ENCODE measurements at places on chromosomes 16 and 17.

DNA sequence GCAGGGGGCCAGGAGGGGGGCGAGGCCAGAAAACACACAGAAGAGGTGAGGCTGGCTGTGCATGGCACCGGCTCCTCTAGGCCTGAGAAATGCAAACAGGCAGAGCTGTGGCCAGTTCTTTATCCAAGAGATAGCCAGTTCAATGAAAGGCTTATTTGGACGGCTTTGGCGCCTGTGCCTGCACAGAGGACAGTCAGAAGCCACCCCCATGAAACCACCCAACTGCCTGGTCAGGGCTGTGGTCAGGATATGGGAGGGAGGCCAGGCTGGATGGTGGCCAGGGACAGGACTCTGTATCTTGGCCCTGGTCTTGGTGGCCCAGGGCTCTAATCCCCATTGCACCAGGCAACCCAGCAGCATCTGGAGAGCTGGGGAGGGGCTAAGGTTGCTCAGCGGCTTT lies 24.5 kb upstream of the GPRC5C start:
- no peak for DNase-seq

- DNase-seq = no peak
Measured at GRCh38 chr17:77707546-77707945, 251.0 kb upstream of the TNRC6C start.

GRCh38 chr16:30541502-30542329 lies 7.1 kb upstream of the ZNF747 start:
- DNase-seq = no peak

DNA sequence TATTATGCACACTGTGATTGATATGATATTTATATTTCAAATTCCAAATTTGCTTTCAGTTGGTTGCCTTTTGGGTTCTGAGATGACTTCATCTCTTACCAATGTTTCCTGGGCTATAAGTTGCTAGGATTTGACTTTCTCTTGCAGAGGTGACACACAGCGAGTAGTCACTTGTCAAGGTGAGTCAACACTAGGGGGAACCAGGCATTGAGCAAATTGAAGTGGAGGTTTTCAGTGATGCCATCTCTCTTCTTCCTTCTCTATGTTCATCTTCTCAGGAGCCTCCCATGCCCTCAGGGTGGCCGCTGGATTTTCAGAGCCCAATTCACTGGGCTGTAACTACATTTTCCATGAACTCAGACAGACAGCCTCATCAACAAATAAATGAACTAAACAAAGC lies 6.0 kb upstream of the CPD start:
- DNase-seq = peak; percentile 56

DNA sequence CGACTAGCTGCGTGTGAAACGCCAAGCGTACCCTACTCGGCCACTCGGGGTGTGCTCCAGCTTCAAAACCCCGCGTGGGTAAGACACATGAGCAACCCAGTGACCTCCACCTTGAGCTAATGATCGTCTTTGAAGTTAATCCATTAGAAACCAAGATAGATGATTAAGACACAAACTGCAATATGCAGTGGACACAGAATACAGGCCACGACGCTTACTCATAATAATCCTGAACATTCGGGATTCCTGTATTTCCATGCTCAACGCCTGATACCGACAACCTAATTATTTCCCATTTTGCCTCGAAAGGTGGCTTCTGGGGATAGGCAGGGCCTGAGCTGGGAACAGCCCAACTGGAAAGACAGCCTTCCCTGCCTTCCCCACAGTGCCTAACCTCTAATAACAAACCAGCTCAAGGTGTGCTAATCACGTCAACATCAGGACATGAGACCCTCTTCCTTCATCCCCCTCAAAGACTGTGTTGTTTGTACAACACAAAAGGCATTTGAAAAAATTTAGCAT lies 504 bp upstream of the COPRS start:
- no peak for DNase-seq

DNA sequence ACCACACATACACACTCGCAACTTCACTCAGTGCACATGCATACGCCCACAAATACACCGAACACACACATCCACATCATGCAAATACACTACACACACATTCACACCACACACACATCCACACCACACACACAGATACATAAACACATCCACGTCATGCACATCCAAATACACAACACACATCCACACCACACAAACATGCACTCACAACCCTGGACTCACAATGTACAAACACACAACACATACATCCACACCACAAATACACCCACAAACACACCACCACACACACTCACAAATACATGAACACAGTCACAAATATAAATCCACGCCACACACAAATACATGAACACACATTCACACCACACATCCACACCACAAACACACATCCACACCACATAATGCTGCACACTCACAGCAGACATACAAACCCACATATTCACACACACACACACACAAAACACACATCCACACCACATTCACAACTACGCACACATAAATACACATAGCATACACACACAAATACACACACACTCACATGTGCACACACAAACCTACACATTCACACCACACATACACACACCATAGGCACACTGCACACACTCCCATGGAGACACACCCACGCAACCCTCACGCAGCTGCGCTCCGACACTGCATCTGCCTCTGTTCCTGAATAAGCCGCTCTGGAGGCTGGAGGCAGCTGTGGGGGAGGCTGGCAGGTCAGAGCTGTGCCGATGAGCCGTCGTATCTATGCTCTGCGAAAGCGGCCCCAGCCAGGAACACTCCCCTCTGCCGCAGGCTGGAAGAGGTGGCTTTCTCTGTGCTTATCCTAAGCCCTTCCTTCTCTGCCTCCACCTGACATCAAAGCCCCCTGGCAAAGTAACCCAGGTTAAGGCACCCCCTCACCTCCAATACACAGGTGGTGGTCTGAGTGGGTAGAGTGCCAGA lies 141.8 kb downstream of the GRIN2A start:
- DNase-seq = no peak

GRCh38 chr16:10362077-10362863 lies 23.6 kb upstream of the ATF7IP2 start:
- DNase-seq = no peak

DNA sequence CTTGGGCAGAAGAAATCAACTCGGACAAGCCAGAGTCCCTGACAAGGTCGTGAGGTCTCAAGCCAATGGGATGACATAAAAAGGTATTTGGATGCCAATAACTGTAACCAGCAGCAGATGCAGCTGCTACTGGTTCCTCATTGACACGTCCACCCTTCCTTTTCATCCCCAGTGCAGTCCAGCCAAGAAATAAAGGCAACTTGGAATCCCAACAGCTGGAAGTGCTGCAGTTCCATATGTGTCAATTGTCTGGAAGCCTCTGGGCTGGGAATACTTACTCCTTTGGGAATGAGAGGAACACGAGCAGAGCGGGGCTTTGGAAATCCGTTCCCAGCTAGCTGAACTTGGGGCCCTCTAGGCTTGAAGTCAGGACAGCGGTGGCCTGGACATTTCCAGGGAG lies 360.4 kb upstream of the ZFHX3 start:
- DNase-seq = no peak

GRCh38 chr17:59093702-59094231 lies 12.9 kb downstream of the TRIM37 start:
- DNase-seq = no peak

DNA sequence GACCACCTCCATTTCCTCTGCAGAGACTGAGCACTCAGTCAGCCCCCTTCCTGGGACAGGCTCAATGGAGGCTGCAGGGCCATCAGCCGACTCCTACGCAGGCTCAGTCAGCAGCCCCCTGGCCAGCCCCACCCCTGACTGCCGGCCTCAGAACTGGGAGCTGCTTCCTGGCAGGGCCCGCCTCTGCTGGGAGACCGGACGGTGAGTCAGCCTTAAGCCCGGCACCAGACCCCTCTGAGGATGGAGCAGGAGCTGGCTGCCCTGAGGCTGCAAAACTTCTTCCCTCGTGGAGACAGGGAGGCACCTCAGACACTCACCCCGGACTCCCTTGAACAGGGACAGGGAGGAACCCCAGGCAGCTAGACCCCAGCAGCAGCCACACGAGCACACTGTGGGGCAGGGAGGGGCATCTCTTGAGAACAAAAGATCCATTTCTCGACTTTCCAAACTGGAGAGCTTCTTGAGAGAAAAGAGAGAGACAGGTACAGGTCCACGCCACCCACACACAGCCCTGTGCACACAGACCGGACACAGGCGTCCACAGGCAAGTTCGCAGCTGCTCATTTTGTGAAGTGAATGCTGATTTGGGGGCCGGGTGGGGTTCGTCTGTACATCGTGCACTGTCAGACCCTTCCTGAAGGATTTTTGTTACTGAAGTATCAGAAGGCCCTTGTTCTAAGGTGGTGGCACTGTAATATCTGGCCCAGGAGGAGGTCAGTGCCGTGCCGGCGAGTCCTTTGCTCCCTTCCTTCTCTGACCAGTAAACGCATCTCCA lies 1.3 kb upstream of the TUBB3 start:
- peak; percentile 51 for DNase-seq

DNA sequence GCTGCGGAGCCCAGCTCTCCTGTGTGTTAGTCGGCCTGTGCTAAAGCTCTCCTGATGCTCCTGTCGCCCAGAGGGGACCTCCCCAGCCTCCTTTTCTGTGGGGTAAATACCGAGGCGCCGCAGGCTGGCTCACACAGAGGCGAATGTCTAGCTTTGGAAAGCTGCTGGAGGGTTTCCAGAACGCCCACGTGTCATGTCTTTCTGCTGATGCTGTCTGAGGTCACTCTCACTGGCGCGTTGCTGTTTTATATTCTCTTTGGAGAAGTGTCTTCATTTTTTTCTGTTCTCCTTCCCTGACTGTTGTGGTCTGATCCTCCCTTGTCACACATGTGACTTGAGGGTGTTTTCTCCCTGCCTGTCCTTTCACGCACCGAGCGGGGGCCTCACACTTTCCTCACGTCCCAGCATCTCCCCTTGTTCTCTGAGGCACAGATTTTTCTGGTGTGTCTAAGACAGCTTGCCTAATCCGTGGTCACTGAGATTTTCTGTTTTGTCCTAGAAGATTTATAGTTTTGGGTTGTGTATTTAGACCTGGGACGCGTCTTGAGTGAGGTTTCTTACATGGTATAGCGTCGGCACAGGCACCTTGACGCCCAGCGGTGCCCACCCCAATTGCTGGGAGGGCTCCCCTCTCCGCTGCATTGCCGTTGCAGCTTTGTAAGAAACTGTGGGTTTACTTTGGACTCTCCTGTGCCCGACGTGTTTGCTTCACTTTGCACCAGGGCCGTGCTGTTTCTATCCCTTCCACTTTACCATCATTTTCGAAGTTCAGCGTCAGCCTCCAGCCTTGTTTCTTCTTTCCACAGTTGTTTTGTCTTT lies 92.1 kb upstream of the ZNF750 start:
- peak; percentile 18 for DNase-seq

DNA sequence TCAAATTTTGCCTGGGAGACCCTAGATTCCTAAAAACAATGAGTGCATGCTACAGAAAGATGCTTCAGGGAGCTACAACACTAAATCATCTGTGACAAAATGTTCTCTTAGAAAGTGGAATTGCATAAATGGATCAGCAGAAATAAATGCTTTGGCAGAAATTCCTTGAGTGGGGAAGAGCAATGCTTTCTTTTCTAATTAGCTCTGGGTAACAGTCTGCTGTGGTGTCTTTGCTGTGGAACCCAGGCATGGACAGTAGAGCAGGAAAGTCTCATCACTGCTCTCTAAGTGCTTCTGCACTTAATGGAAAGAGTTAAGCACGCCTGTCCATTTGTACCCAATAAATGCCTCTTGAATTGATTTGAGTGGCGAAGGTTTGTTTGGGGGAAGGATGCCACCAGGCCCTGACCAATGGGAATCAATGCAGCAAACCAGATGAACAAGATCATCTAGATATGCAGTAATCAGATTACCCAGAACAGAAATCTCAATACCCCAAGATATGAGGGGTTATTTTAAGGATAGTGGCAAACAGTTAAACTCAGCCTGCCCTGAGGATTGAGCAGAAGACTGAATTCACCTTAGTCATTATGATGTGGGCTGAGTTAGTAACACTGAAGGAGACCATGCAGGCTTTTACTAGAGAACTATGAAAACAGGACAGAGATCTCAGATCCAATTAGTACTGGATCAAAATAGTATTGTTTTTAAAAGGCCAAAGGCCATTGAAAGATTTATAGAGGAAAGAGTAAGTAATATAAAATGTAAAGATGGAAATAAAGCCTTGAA lies 13.6 kb downstream of the HLF start:
- no peak for DNase-seq

DNA sequence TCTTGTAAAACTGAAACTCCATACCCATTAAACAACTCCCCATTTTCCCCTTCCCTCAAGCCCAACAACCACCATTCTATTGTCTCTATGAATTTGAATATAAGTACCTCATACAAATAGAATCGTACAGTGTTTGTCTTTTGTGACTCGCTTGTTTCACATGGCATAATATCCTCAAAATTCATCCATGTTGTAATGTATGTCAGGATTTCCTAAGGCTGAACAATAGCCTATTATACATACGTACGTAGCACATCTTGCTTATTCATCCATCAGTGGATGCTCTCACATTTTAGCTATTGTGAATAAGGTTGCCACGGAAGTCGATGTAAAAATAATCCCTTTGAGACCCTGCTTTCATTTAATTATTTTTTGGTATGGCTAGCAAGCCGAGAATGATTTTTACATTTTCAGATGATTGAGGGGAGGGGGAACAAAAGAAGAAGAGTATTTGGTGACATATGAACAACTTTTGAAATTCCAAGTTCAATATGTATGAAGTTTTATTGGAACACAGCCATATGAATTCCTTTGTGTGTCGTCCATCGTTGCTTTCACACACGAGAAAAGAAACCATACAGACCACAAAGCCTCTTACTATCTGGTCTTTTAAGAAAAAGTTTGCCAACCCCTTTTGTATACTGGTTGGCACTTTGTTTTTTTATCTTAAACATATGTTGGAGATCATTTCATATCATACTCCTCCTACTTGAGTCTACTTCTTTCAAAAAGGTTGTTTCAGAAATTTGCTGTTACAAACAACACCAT lies 371.2 kb downstream of the NPIPA8 start:
- no peak for DNase-seq

DNA sequence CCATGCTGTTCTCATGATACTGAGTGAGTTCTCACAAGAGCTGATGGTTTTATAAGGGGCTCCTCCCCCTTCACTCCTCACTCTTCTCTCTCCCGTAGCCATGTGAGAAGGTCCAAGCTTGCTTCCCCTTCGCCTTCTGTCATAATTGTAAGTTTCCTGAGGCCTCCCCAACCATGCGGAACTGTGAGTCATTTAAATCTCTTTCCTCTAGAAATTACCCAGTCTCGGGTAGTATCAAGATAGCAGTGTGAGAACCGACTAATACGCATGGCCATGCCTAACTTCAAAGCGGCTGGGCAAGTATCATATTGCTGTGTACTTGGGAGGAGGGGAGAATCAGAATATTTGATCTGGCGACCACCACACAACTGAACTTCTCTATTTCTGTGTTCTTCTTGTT lies 88.3 kb downstream of the PRKCB start:
- no peak for DNase-seq

DNA sequence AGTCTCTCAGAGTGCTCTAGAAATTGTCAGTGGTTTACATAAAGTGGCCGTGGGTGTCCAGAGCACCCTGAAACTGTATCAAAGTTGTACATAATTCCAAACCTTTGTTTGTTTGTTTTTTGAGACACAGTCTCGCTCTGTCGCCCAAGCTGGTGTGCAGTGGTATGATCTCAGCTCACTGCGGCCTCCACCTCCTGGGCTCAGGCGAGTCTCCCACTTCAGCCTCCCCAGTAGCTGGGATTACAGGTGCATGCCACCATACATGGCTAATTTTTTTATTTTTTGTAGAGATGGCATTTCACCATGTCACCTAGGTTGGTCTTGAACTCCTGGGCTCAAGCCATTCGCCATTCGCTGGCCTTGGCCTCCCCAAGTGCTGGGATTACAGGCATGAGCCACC lies 24.3 kb upstream of the ADGRG1 start:
- peak; percentile 17 for DNase-seq

GRCh38 chr16:69613378-69614154 lies 47.8 kb downstream of the NFAT5 start:
- DNase-seq = no peak

Data from activated T-cell treated with anti-CD3 and anti-CD28 coated beads, Interleukin-2, amount 50 U/mL, for 24 hours (primary cell).